ENCODE measurements at places on chromosomes 7 and 10. TPM values are rescaled to one million over a fixed set of nuclear protein-coding genes. Genes with fewer than 3 reads are reported as not detected.

The SPAG6 gene
- not detected for total RNA-seq

DNA sequence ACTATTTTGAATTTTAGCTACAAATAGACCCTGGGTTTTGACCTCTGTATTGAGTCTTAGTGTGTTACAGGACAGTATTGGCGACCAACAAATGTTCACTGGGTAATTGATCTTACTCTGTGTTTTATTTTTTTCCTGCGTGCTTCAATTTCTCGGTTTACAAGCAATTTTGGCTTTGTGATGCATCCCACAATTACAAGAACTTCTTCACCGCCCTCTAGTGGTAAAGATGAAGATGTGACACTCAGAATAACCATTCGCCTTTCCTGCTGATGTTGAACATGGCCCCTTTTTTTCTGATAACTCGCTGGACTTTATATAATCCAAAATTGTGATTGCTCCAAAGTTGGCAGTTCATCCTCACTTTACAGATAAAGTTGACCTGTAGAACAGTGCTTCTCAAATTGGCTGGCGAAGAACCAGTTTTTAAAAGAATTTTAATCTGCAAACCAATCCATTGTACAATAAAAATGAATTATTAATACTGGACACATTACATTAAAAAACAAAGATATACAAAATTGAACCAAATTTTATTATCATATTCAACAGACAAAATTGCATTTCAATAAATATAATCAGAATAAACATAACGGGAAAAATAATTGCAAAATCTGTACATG lies 20.2 kb upstream of the SMC3 start:
- DNase-seq: no peak

The ASB10 gene
- not detected for total RNA-seq

DNA sequence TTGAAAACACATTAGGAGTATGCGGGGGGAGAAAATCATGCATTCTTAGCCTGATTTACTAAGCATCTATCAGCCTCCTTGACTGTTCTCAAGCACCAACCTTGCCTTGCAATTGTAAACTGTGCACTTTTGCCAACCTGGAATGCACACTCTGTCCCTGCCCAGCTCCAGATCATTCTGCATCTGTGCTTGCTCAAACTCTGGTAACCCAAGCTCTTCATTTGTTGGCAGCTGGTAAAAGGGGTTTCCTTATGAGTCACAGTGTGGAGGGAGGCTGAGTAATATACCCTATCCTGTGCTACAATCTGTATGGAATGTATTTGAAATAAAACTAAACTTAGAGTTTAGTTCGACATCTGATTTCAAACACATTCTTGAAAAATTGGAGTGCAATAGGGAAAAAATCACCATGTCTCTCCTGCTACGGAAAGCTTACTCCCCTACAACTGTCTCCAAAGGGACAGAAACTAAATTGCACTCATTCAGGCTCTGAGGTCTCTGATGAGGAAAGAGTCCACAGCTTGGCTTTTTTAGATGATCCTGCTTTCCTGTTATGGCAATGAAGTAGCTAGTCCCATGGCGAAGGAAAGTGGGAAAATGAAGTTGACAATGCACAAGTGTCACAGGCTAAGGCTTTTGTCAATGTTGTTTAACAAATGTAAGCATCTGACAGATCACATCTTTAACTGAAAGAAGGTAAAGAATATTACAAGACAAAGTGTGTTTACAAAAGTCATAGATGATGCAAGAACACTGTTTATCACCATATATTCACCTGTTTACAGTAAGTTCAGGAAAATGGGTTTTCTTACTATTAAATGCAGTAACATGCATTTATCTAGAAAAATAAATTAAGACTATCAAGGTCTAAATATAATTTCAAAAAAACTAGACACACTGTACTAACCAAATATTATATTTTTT lies 61.9 kb downstream of the TES start:
- DNase-seq: no peak

DNA sequence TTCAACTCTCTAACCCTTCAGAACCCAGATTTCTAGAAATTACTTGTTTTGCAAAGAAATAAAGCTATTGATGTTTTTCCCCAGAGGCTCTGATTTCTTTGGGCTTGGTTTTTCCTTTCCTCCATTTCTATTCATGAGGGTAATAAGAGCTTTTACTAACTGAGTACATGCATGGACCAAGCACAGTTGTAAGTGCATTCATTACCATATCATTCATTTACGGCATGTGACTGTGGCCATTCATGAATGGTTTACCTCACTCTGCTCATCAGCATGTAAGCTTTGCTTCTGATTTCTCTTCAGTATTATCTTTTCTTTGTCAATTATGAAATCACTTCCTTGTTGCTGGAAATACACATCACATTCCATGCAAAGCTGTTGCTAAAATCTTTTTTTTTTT lies 42.4 kb downstream of the LAMB4 start:
- no peak for DNase-seq

DNA sequence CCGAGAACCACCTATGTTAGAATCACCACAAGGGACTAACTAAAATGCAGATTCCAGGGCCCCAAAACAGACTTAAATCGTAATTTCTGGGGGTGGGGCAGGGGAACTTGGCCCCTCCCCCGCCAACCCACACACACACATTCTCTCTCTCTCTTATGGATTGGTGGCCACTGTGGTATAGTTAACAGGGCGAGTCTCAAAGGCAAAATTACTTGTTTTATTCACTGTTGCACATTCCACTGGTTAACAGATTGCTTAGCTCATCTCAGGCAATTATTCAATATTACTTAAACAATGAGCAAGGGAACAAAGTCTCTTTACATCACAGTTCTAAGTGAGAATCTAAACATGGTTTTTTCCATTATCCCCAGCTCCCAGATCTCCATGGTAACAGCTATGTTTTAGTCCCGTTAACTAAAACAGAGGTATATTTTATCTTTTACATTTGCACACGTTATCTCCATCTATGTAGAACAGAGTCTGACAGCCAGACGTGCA lies 38.5 kb downstream of the IGF2BP3 start:
- no peak for DNase-seq

All from naive thymus-derived CD8-positive, alpha-beta T cell (primary cell).